ENCODE measurements at places on chromosomes 13 and 19. TPM values are rescaled to one million over a fixed set of nuclear protein-coding genes. Genes with fewer than 3 reads are reported as not detected.

Gene CCL25
- polyA plus RNA-seq: 1,345 TPM

Gene STOML3
- polyA plus RNA-seq: 0.04 TPM

Gene PLEKHG2
- polyA plus RNA-seq: 21.1 TPM

Gene MISP
- 200 TPM for polyA plus RNA-seq

Gene IFNL3
- polyA plus RNA-seq: not detected

Gene SYCN
- polyA plus RNA-seq: not detected

Gene ZNF579
- 14.9 TPM for polyA plus RNA-seq

Gene PRTN3
- 0.22 TPM for polyA plus RNA-seq

Gene TNFSF13B
- polyA plus RNA-seq: 2.9 TPM

Gene RPL21
- 1,529 TPM for polyA plus RNA-seq

DNA sequence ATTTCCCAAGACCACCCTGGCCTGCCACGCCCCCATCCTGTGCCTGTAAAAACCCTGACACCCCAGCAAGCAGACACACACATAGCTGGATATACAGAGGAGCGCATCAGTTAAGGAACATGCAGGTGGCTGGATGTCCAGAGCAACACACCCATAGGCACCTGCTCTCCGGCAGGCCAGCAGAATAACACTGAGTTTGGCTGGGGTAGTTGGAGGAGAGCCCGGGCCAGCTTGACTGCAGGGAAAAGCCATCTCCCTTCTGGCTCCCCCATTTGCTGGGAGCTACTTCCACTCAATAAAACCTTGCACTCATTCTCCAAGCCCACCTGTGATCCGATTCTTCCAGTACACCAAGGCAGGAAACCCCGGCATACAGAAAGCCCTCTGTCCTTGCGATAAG, 8.9 kb downstream of the RASL11A start:
- no peak overlapping the region for H3K4me3 ChIP-seq
- no peak for DNase-seq
- no peak overlapping the region for H3K27ac ChIP-seq

GRCh38 chr13:20776751-20777150, 3.0 kb upstream of the EEF1AKMT1 start:
- no peak for DNase-seq
- no peaks in the 10 kb centered on the region for H3K36me3 ChIP-seq
- H3K4me1 ChIP-seq: peaks cover 5% of the 10 kb centered on the region
- H3K27me3 ChIP-seq: no peaks in the 10 kb centered on the region
- H3K4me3 ChIP-seq: no peak overlapping the region

DNA sequence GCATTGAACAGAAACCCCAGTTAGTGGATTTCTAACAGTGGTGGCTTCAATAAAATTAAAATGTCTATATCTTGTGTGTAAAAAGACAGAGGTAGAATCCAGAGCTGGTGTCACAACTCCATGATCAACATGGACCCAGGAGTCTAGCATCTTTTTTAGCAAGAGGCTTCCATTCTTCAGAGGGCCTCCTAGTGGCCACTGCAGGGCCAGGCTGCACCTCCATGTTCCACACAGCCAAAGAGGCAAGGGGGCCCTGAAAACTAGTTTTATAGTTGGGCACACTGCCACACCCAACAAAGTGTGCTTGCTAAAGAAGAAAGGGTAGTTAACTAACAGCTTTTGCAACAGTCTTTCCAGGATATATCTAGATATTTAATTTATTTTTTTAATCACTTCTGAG, 12.9 kb downstream of the N4BP2L1 start:
- no peaks in the 10 kb centered on the region for H3K4me1 ChIP-seq
- H3K4me3 ChIP-seq: no peak overlapping the region
- no peak for DNase-seq

GRCh38 chr19:7830272-7830771, 304 bp downstream of the EVI5L start:
- H3K4me1 ChIP-seq: peaks cover 12% of the 10 kb centered on the region
- H3K27me3 ChIP-seq: peaks cover 6% of the 10 kb centered on the region
- no peak for DNase-seq
- no peaks in the 10 kb centered on the region for H3K36me3 ChIP-seq

- H3K27me3 ChIP-seq: no peaks in the 10 kb centered on the region
- peaks cover 19% of the 10 kb centered on the region for H3K4me1 ChIP-seq
- H3K27ac ChIP-seq: peak overlapping the region; percentile 23
- no peak for DNase-seq
- no peaks in the 10 kb centered on the region for H3K36me3 ChIP-seq
Measured at GRCh38 chr13:76969488-76970365, 21.4 kb downstream of the ACOD1 start.

- H3K36me3 ChIP-seq: peaks cover 7% of the 10 kb centered on the region
- no peaks in the 10 kb centered on the region for H3K27me3 ChIP-seq
- no peak overlapping the region for H3K27ac ChIP-seq
- no peaks in the 10 kb centered on the region for H3K4me1 ChIP-seq
- H3K4me3 ChIP-seq: no peak overlapping the region
- no peak for DNase-seq
Measured at GRCh38 chr13:100330662-100331061, 241.8 kb downstream of the PCCA start.

DNA sequence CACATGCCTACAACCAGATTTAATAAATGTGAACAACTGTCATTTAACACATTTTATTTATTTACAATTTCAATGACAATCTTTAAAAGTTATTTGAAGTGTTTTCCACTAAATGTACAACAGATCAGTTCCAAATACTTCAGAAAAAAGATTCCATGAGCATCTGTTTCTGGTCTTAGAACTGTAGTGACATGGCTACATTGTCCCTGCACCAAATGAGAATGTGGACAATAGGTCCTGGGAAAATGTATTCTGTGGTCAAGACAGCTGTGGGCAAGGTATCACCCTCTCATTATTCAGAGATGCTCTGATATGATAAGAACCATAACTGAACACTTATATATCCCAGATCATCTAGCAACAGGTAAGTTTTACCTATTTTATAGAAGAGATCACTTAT, 43.7 kb downstream of the ELF1 start:
- peaks cover 9% of the 10 kb centered on the region for H3K36me3 ChIP-seq
- no peak overlapping the region for H3K4me3 ChIP-seq
- H3K27ac ChIP-seq: peak overlapping the region; percentile 73
- H3K4me1 ChIP-seq: peaks cover 51% of the 10 kb centered on the region
- no peak for DNase-seq
- no peaks in the 10 kb centered on the region for H3K27me3 ChIP-seq

DNA sequence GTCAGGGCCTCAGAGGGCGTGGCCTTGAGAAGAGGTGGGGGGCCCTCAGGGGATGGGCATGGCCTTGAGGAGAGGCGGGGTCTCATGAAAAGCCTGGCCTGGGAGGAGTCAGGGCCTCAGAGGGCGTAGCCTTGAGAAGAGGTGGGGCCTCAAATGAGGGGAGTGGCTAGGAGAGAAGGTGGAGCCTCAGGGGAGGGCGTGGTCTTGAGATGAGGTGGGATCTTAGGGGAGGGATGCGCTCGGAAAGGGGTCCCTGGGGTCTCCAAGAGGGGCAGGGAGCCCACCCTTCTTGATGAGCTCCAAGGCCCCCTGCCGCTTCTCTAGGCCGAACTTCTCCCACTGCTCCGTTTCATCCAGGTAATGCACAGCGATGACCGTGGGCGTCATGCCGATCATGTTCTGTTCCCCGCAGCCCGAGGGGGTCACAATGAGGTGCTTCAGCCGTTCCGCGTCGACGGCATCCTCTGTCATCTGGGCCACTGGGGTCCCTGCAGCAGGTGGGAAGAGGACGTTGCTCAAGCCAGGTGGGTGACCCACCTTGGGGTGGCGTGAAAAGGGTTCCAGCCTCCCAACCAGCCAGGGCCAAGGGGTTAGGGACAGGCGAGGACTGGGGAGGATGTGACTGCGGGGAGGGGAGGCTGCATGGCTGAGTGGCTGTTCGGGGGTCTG, 24.3 kb upstream of the TNFSF14 start:
- no peaks in the 10 kb centered on the region for H3K4me1 ChIP-seq
- H3K36me3 ChIP-seq: no peaks in the 10 kb centered on the region
- DNase-seq: no peak
- H3K27me3 ChIP-seq: no peaks in the 10 kb centered on the region
- H3K27ac ChIP-seq: no peak overlapping the region

GRCh38 chr19:40691421-40692211, 1.2 kb upstream of the NUMBL start:
- peaks cover 42% of the 10 kb centered on the region for H3K36me3 ChIP-seq
- no peak overlapping the region for H3K27ac ChIP-seq
- no peak overlapping the region for H3K4me3 ChIP-seq
- peaks cover 10% of the 10 kb centered on the region for H3K4me1 ChIP-seq
- DNase-seq: no peak

DNA sequence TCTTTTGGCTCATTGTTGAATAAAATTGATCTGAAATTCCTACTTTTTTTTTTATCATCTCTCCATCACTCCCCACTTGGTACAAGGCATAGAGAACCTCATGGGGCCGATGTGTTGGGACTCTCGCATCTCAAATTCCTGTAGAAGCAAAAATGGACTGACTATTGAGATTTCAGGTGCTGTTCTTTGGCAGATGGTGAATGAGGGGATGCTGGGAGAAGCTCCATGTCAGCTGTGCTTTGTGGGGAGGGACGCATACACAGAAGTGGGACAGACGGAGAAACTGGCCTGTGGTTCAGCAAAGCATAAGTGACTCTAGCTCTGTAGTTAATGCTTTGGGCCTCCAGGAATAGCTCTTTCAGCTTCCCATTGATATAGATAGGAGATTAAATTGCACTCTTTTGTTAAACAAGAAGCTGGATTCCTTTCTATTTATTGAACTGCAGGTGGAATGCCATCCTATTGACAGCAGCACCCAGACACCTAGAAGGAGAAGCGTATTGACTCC, 194.5 kb upstream of the RNF113B start:
- no peak for DNase-seq

DNA sequence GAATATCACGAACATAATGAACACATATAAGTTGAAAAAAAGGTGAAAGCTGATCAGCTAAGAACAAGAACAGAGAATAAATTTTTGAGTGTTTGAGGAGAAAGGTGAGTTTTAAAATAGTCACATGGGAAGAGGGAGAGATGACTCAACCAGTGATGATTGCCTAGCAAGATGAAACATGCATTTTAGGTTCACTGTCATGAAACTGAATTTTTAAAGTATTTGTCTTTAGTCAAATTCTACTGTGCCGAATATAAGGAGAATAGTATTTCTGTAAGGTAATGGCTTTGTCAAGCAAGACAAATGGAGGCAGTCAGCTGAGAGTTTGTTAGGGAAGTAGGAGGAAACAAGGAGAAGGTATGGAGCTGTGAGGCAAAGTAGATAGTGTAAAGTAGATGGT, 2557.4 kb downstream of the PCDH9 start:
- H3K27ac ChIP-seq: no peak overlapping the region
- no peaks in the 10 kb centered on the region for H3K4me1 ChIP-seq
- no peak overlapping the region for H3K4me3 ChIP-seq
- H3K36me3 ChIP-seq: no peaks in the 10 kb centered on the region
- H3K27me3 ChIP-seq: no peaks in the 10 kb centered on the region
- DNase-seq: no peak
